ENCODE measurements at places on chromosomes 6 and 20.

DNA sequence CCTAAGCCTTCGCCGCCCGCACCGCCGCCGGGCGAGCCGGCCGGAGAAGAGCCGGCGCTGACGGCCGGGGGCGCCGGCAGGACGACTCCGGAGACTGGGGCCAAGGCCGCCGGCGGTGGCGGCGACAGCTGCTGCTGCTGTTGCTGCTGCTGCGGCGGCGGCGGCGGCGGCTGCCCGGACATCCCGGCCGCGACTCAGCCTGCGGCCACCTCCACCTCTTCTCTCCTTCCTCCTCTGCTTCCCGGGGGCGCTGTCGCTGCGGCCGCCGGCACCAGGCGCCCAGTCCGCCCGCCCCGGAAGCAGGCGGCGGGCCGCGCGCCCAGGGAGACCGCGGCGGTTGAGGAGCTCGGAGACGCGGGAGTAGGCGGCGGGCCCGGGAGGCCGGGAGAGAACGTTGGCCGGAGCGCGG, 307 bp downstream of the RANBP9 start:
- DNase-seq, result peak; percentile 84

DNA sequence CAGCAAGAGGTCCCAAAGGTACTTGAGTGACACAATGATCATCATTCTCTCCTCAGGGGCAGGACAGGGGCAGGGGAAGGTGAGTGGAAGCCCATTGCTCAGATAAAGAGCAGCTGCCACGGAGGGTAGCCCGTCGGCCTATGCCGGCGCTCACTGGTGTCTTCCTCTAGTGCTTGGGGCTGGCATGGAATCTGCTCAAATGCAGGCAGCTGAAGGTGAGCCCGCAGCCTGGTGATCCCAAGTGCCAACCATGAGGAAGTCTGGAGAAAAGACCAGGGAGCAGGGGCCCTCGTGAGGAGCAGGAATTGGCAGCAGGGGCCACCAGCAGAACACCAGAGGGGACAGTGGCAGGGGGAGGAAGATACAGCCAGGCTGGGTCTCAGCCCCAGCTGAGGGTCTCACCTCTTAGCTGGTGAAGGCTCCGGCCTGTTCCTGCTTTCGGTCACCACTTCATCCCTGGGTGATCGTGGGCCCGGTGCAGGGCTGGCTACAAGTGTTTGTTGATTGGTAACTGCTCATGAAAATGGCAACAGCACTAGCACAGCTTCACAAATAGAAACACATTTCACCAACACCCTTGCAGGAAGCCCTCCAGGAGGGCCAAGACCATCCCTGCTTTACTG, 24.7 kb downstream of the RBCK1 start:
- DNase-seq, result no peak

- DNase-seq, result no peak
These were observed 150.6 kb upstream of the AFDN start for GRCh38 chr6:167676000-167676665.

DNA sequence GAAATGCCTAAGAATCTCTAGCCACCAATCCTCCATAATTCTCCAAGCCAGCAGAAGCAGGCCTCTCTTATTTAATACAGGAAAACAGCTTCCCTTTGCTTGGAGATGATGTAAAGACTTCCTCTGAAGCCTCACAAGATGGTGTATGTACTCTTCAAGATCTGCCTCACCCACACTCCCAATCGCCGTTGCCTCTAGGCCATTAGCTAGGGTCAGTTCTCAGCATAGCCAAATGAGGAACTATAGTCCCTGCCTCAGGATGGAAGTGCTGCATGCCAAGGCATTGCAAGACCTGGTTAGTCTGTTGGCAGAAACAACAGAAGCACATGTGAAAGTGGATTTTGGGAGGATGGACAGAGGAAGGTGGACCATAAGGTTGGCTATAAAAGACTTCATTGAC, 139.1 kb downstream of the SCML4 start:
- no peak for DNase-seq

DNA sequence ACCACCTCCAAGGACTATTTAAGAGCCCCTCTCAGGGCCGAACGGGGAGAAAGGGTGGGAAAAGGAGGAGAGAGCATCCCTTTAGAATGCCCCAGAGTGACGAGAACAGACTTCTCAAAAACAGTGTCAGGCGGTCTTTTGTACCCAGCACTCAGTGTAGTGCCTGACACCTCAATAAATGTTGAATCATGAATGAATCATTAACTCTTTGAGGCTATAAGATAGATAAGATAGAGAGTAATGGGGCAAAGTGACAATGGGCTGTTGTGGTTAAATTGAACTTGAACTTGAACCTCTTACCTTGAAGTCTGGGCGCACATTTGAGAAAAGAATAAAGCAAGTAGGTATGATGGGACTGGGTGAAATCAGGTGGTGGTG, 7.4 kb downstream of the TCF21 start:
- DNase-seq, result no peak

- DNase-seq, result no peak
These were observed 42.2 kb downstream of the BCL2L1 start for GRCh38 chr20:31680286-31681127.

GRCh38 chr6:145689529-145689928, 45.8 kb downstream of the EPM2A start:
- no peak for DNase-seq

- no peak for DNase-seq
These were observed 216.3 kb upstream of the FERMT1 start for GRCh38 chr20:6339176-6339575.

GRCh38 chr20:17762243-17762872, 62.6 kb downstream of the BANF2 start:
- no peak for DNase-seq

Data from NCI-H146 (cell line).